ENCODE measurements at places on chromosomes 12 and 14. TPM values are rescaled to one million over a fixed set of nuclear protein-coding genes. Genes with fewer than 3 reads are reported as not detected.

The NGB gene
- total RNA-seq: not detected

DNA sequence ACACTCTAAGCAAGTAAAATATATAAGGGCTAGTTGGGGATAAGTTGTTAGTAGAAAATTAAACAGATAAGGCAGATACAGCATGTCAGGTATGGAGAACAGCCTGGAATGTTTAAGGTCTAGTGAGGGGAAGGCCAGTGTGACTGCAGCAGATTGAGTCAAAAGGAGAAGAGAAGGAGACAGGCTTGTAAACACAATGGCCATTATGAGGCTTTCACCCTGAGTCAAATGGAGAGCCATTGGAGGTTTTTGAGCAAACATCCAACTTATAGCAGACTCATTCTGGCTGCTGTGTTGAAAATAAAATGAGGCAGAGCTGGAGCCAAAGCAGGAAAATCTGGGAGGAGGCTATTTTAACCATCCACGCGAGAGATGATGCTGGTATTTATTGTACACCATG, 142.0 kb downstream of the DUSP6 start:
- no peaks in the 10 kb centered on the region for H3K27me3 ChIP-seq
- H3K4me1 ChIP-seq: no peaks in the 10 kb centered on the region
- H3K4me3 ChIP-seq: no peak overlapping the region

DNA sequence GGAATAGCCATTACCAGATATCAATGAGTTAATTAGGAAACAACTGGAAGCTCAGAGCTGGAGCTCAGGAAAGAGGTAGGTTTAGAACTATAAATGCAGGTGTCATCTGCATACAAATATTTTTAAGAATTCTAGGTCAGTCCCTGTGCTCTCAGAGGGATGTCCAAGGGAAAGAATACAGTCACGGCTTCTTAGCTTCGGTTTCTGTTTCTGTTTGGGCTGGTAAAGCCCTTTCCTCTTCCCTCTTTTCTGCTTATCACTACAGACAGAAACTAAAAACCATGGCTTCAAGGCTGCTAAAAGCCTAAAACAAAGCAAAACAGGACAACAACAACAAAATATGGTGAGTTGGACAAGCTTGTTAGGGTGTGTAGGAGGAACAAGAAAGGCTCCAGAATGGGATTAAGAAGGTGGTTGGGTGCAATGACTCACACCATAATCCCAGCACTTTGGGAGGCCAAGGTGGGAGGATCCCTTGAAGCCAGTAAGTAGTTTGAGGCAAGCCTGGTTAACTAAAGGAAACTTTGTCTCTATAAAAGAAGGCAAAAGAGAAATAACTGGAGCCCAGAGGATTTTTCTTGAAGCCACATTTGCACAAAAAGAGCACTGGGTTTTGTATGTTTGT, 113.0 kb downstream of the SEC23A start:
- DNase-seq: no peak
- no peak overlapping the region for H3K27ac ChIP-seq
- H3K4me3 ChIP-seq: no peak overlapping the region
- H3K27me3 ChIP-seq: no peaks in the 10 kb centered on the region

GRCh38 chr14:42535397-42535796, 928.7 kb downstream of the LRFN5 start:
- H3K4me3 ChIP-seq: peak overlapping the region; percentile 34
- no peaks in the 10 kb centered on the region for H3K27me3 ChIP-seq
- H3K4me1 ChIP-seq: no peaks in the 10 kb centered on the region
- peak overlapping the region; percentile 70 for H3K27ac ChIP-seq
- no peak for DNase-seq

GRCh38 chr12:14691560-14691959, 4.8 kb downstream of the GUCY2C start:
- H3K36me3 ChIP-seq: no peaks in the 10 kb centered on the region
- H3K4me1 ChIP-seq: no peaks in the 10 kb centered on the region
- DNase-seq: no peak
- H3K4me3 ChIP-seq: no peak overlapping the region
- no peak overlapping the region for H3K27ac ChIP-seq

GRCh38 chr14:24249230-24250021, 7.0 kb upstream of the TINF2 start:
- H3K27me3 ChIP-seq: no peaks in the 10 kb centered on the region
- no peak for DNase-seq
- no peaks in the 10 kb centered on the region for H3K36me3 ChIP-seq
- no peak overlapping the region for H3K4me3 ChIP-seq
- H3K27ac ChIP-seq: no peak overlapping the region

DNA sequence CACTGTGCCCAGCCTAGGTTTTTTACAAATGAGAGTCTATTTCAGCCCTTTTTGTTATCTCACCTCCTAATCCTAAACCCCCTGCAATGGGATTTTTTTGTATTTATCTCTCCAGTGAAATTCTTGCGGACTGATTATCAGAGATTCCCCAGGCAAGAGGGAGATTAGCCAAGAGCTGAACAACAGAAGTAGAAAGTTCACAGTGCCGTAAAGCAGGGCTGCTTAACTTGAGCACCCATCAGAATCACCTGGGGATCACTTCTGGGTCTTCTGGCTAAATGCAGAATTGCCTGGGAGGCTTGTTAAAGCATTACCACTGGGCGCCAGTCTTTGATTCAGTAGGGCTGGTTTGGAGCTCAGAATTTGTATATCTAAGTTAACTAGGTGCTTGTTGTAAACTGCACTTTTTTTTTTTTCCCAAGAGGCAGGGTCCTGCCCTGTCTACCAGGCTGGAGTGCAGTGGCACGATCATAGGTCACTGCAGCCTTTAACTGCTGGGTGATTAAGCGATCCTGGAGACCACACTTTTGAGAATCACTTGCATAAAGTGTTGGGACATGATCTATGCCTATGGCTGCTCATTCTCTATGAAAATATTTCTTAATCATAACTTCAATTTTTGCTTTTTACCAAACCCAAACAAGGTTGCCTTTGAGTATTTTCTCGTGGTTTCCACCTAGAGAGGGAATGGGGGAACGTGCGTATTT, 1.1 kb upstream of the DPPA3 start:
- H3K27me3 ChIP-seq: no peaks in the 10 kb centered on the region
- no peaks in the 10 kb centered on the region for H3K36me3 ChIP-seq
- H3K4me1 ChIP-seq: no peaks in the 10 kb centered on the region
- H3K27ac ChIP-seq: no peak overlapping the region
- no peak overlapping the region for H3K4me3 ChIP-seq

DNA sequence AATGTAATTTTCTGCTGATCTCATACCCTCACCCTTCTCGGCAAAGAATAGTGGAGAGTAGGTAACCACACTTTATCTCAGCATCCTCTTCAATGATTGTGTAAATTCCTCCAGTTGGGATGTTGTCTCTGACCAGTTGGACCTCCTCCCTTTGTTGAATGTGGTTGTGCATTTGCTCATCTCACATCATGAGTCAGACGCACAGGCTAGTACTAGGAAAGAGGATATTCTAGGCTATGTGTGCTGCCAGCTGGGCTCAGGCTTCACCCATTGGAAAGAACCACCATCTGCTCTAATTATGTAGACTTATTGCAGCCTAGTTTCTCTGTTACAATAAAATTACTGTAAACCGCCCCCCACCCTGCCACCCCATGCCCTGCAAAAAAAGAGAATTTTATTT, 90.3 kb downstream of the LMO3 start:
- H3K36me3 ChIP-seq: no peaks in the 10 kb centered on the region
- H3K27ac ChIP-seq: no peak overlapping the region
- H3K4me1 ChIP-seq: no peaks in the 10 kb centered on the region
- DNase-seq: no peak
- H3K27me3 ChIP-seq: no peaks in the 10 kb centered on the region

GRCh38 chr14:92680781-92681650, 67.4 kb downstream of the LGMN start:
- H3K36me3 ChIP-seq: no peaks in the 10 kb centered on the region
- no peak overlapping the region for H3K27ac ChIP-seq
- no peaks in the 10 kb centered on the region for H3K4me1 ChIP-seq
- DNase-seq: no peak

The SIRT4 gene
- 1.5 TPM for total RNA-seq

DNA sequence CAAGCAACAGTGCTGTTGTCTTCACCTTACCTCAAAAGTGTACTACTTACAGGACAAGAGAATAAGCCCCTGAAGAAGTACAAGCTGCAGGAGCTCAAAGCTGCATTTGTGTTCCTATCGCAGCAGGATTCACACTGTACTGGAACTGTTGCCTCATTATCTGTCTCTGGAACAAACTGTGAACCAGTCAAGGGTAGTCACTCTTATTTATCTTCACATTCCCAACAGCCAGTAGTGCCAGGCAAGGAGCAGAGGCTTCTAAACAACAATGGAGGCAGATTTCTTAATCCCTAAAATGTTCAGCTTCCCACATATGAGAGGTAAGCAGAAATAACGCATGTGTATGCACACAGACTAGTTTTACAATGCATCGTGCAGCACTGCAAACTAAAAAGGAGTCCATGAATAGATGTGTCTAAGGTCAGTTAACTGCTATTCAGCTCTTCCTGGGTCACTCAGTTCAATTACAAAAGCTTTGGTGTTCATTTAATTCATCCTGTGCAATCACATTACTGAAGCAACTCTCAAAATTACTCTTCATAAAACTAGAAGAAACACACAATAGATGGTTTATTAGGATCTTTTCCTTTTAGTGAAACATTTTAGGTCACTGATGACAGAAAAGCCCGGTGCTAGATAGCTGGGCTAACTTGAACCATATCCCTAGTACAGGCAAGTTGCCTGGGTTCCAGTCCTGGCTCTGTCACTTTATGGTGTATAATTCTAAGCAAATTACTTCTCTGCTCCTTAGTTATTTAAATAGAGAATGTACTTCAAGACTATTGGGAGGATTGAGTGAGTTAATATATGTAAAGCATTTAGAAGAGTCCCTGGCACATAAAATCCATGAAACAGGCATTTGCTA, 2.7 kb downstream of the APPL2 start:
- H3K27me3 ChIP-seq: no peaks in the 10 kb centered on the region
- DNase-seq: no peak
- no peak overlapping the region for H3K27ac ChIP-seq

- H3K27me3 ChIP-seq: no peaks in the 10 kb centered on the region
- no peaks in the 10 kb centered on the region for H3K4me1 ChIP-seq
- no peak for DNase-seq
- H3K4me3 ChIP-seq: no peak overlapping the region
- no peak overlapping the region for H3K27ac ChIP-seq
Observed at GRCh38 chr12:107570721-107571120, 114.9 kb upstream of the PWP1 start.

The FBLN5 gene
- total RNA-seq: 0.23 TPM

DNA sequence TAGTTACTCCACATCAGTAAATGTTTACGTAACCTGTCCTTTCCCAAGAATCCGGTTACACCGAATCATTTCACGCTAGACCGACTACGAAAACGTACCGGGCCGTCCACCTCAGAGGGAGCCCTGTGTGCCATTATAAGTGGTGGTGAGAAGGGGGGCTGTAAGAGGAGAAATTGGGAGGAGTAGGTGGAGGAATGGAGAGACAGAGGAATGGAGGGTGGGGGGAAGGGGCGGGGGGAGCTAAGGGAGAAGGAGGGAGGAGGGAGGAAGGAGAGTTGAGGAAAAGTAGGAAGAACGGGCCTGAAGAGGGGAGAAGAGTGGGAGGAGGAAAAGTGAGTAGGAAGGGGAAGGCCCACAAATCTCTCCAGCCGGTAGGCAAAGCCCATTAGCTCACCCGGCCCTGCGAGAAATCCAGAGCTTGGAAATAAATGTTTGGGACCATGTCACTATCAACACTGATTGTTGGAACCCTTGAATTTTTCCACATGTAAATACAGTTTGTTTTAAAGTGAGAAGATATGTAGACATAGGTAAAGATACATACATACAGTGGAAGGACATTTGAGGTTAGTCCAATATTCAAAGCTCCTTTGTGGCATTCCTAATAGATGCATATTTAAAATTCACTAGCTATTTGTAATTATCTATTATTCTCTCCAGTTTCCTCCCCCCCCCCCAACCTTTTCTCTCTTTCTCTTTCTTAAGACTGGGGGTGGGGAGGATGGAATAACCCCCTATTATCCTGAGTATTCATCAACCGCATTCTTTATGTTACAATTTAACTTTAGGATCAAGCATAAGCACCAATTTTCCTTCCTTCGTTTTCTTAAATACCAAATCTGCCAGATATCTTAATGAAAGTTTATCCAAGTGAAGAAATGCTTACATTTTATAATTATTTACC, 2.1 kb upstream of the FOXG1 start:
- no peak for DNase-seq
- H3K27ac ChIP-seq: no peak overlapping the region
- no peaks in the 10 kb centered on the region for H3K4me1 ChIP-seq

DNA sequence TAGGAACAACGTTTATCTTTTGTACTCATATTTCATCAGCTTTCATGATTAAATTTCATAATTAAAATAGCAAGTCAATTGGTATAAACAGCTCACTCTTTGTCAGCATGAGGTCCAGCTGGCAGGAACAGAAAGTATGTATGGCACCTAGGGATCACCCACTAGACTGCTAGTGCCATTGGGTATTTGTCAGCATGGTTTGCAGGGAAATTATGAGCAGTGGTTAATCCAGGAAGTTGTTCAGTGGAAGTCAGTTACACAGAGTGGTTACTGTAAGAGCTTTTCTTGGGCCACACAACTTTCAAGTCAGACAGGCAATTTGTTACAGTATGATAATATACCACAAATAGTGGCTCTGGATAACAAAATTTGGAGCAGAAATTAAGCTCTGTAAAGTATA, 340.3 kb upstream of the RGS6 start:
- H3K4me3 ChIP-seq: no peak overlapping the region
- DNase-seq: peak; percentile 15
- H3K4me1 ChIP-seq: no peaks in the 10 kb centered on the region
- no peaks in the 10 kb centered on the region for H3K27me3 ChIP-seq

DNA sequence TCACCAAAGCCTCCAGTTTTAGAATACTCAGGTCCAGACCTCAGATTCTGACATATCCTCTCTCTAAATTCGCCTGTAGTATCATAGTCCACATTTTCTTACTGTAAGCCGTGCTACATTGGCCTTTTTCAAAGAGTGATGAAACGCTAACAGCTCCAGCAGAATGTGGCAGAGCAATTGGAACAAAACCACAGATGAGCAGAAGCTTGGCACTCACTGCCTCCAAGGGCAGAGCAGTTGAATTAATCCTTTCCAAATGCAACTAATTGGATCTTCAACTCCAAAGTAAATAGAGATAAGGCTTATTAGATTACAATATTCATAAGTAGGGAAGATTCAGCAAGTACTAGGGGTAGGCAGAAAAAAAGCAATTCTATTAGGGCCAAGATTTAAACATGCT, 128.3 kb downstream of the SLC35F4 start:
- no peaks in the 10 kb centered on the region for H3K27me3 ChIP-seq
- H3K27ac ChIP-seq: no peak overlapping the region
- no peaks in the 10 kb centered on the region for H3K36me3 ChIP-seq
- no peak overlapping the region for H3K4me3 ChIP-seq
- DNase-seq: no peak
- H3K4me1 ChIP-seq: no peaks in the 10 kb centered on the region
